ENCODE measurements at places on chromosomes 7 and 10. TPM values are rescaled to one million over a fixed set of nuclear protein-coding genes. Genes with fewer than 3 reads are reported as not detected.
A peak's percentile ranks its signal among the peaks of the same experiment; 100 is the strongest.

ASB13 gene
- total RNA-seq: 9.2 TPM

MAT1A gene
- total RNA-seq: 62.1 TPM

ABCA13 gene
- 2.0 TPM for total RNA-seq

ZNF804B gene
- total RNA-seq: not detected

GIMAP1 gene
- total RNA-seq: not detected

EPO gene
- total RNA-seq: 1.3 TPM

GRCh38 chr7:117126676-117127075 lies 173.4 kb downstream of the ST7 start:
- H3K4me3 ChIP-seq: no peak overlapping the region
- H3K27ac ChIP-seq: no peak overlapping the region
- no peaks in the 10 kb centered on the region for H3K4me1 ChIP-seq

DNA sequence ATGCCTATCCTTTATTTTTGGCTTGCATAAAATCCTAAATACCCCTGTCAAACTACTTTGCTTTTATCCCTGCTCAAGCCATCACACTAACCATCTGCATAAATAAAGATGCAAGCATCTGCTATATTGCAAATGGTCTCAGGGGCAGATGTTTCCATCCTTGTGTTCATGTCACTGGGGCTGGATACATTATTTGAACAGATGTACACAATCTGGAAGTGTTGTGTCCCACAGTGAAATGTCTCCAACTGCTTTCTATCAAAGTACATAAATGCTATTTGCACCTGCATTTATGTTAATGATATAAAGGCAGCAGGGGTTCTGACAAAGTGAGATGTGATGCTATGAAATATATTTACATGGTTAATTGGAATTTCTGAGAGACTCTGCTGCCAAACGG lies 163.1 kb downstream of the ZNF438 start:
- H3K27me3 ChIP-seq: no peaks in the 10 kb centered on the region
- no peaks in the 10 kb centered on the region for H3K36me3 ChIP-seq
- no peak for DNase-seq

DNA sequence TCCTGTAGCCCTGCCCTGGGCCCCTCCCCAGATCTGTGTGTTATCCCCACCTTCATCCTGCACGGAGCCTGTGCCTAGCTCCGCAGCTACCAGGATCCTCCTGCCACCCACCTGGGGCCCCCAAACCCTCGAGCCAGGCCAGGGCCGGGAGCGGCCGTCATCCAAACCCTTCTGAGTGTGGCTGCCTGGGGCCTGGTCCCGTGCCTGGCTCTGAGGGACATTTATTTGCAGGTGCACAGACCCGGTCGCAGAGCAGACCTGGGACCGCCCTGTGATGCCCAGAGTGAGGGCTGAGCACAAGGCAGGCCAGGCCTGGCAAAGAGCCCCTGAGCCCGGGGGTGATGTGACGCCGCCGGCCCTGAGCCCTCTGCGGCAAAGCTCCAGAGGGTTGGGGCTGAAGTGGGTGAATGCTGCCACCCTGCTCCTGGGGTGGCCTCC lies 27.4 kb upstream of the INPP5A start:
- no peak overlapping the region for H3K27ac ChIP-seq
- DNase-seq: no peak
- no peaks in the 10 kb centered on the region for H3K27me3 ChIP-seq
- H3K36me3 ChIP-seq: no peaks in the 10 kb centered on the region
- H3K4me1 ChIP-seq: peaks cover under 1% of the 10 kb centered on the region

DNA sequence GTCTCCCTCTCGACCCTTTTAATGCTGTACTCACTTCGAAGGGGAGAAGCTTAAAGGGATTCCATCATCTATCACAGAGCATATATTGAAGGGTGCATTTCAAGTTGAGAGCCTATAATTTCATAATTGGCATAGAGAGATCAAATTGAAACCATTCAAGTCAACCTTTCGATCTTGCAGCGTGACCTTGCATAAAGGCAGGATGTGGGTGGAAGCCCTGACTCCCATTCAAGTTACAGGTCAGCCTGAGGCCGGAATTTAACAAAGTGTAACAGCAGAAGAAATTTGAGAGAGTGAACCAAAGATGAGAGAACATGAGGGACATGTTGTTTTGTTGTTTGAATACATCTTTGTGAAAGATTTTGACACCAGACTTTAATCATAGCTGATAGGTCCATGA lies 195.3 kb upstream of the TPK1 start:
- DNase-seq: no peak
- H3K36me3 ChIP-seq: no peaks in the 10 kb centered on the region
- H3K27me3 ChIP-seq: no peaks in the 10 kb centered on the region
- no peak overlapping the region for H3K4me3 ChIP-seq
- H3K27ac ChIP-seq: no peak overlapping the region

- peak overlapping the region; percentile 93 for H3K27ac ChIP-seq
- H3K36me3 ChIP-seq: no peaks in the 10 kb centered on the region
- peak overlapping the region; percentile 99 for H3K4me3 ChIP-seq
- DNase-seq: peak; percentile 53
- H3K4me1 ChIP-seq: peaks cover 7% of the 10 kb centered on the region
- H3K27me3 ChIP-seq: no peaks in the 10 kb centered on the region
These were observed 634 bp downstream of the EZH2 start for GRCh38 chr7:148883266-148884048.

GRCh38 chr10:14843327-14843988 lies 5.4 kb downstream of the HSPA14 start:
- no peaks in the 10 kb centered on the region for H3K27me3 ChIP-seq
- no peak overlapping the region for H3K27ac ChIP-seq
- H3K36me3 ChIP-seq: no peaks in the 10 kb centered on the region
- no peak for DNase-seq
- no peaks in the 10 kb centered on the region for H3K4me1 ChIP-seq
- no peak overlapping the region for H3K4me3 ChIP-seq

- DNase-seq: peak; percentile 33
- no peak overlapping the region for H3K4me3 ChIP-seq
- H3K27me3 ChIP-seq: no peaks in the 10 kb centered on the region
- no peaks in the 10 kb centered on the region for H3K36me3 ChIP-seq
- no peaks in the 10 kb centered on the region for H3K4me1 ChIP-seq
These were observed 6.7 kb downstream of the CPEB3 start for GRCh38 chr10:92284112-92284704.

DNA sequence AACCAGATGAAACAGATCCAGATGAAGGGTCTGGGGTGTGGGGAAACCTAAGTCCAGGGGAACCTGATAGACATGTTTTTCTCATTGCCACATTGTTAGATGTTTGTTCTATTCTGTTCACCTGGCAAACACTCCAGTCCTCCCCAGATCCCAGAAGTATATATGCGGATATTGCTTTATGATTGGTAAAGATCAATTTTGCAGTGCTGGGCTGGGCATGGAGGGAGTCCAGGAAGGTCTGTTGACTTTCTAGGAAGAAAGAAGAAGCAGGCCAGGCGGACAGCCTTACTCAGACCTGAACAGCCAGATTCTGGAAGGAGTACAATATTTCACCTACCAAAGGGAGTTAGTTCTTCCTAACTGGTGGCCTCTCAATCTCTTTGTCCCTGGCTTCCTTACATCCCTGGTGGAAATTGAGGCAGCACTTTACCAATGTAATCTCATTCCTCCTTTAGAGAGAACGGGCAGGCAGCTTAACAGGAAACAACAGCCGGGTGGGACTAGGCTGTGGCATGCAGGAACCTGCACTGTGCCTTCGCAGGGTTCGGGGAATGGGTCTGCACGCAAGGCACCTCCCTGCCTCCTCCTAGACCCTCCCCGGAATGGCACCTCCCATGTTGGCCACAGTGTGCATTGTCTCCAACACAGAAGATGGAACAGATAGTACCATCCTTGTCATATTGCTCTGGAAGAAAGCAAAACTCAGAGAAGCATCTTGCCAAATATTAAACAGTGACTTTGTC lies 930 bp downstream of the GIMAP6 start:
- no peak overlapping the region for H3K4me3 ChIP-seq
- H3K4me1 ChIP-seq: no peaks in the 10 kb centered on the region
- no peak for DNase-seq
- H3K27me3 ChIP-seq: no peaks in the 10 kb centered on the region

DNA sequence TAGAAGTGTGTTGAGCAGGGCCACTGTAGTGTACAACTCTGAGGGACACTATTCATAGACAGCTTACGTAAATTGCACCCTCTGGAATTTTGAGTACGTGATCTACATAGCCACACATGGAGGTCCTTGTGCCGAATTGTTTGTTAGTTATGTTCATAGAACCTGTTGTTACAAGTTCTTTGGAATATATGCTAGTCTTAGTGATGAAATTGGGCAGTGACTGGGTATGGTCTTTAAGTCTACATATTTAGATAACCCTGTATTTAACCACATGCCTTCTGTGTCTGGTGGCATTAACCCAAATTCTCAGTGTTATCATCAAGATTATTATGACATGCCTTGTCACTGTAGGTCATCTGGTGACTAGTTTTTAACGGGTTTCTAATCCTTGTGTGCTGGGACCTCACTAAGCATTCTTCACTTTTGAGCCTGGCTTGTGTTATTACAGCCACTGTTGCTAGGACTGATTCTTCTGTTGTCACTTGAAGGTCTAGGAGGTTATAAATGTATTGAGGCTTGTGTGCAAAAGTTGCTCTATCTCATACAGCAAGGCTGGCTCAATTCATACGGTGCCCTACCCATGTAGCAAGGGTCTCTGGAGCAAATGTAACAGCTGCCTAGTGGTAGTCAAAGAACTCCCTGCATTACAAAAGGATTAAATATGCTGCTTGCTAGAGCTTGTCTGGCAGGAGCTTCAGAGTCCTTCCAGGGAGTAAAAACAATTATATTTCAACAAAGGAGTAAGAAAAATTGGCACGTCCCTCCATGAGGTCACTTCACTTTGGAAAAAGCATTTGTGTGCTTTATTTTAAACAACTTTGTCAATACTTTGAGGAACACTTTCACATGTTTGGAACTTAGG lies 65.4 kb downstream of the CDK14 start:
- no peaks in the 10 kb centered on the region for H3K27me3 ChIP-seq
- H3K27ac ChIP-seq: no peak overlapping the region
- H3K4me1 ChIP-seq: no peaks in the 10 kb centered on the region
- no peaks in the 10 kb centered on the region for H3K36me3 ChIP-seq
- H3K4me3 ChIP-seq: no peak overlapping the region

DNA sequence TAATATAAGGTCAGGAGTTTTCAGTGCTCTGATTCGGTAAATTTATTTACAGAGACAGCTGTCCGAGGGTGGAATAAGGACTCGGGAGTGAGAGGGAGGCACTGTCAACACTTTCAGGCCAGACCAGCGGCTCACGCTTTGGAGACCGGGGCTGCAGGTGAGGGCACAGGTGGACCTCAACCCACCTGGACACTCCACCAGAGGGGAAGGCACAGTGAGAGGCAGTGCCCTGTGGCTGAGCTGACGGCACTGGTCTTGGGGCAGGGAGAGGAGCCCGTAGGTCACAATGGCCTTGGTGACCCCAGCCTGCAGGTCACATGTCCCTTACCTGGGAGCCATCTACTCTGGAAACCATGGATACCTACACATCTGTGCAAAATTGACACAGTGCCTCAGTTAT lies 315.1 kb downstream of the ADARB2 start:
- H3K27me3 ChIP-seq: peaks cover 10% of the 10 kb centered on the region
- no peak overlapping the region for H3K4me3 ChIP-seq
- no peak for DNase-seq

- no peaks in the 10 kb centered on the region for H3K27me3 ChIP-seq
- H3K4me3 ChIP-seq: no peak overlapping the region
- no peak overlapping the region for H3K27ac ChIP-seq
- no peaks in the 10 kb centered on the region for H3K4me1 ChIP-seq
These were observed 103.2 kb downstream of the IPMK start for GRCh38 chr10:58164517-58164916.

DNA sequence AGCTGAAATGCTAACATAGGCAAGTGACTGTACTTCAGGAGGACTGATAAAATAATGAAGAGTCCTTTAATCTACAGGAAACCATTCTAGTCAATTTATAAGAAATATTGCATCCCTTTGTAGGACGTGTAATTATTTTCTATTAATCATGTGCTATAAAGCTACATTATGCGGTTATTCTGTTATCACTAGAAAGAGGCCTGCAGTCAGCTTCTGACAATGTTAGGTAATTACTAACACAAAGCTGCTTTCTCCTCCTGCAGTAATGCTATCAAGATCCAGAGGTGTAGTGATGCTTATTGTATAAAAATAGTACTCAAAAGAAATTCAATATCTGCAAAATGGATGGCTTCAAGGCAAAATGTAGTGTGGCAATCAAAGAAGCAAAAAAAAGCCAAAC lies 191.1 kb downstream of the SKAP2 start:
- H3K27ac ChIP-seq: no peak overlapping the region
- no peaks in the 10 kb centered on the region for H3K4me1 ChIP-seq
- no peaks in the 10 kb centered on the region for H3K36me3 ChIP-seq
- no peaks in the 10 kb centered on the region for H3K27me3 ChIP-seq
- no peak overlapping the region for H3K4me3 ChIP-seq

DNA sequence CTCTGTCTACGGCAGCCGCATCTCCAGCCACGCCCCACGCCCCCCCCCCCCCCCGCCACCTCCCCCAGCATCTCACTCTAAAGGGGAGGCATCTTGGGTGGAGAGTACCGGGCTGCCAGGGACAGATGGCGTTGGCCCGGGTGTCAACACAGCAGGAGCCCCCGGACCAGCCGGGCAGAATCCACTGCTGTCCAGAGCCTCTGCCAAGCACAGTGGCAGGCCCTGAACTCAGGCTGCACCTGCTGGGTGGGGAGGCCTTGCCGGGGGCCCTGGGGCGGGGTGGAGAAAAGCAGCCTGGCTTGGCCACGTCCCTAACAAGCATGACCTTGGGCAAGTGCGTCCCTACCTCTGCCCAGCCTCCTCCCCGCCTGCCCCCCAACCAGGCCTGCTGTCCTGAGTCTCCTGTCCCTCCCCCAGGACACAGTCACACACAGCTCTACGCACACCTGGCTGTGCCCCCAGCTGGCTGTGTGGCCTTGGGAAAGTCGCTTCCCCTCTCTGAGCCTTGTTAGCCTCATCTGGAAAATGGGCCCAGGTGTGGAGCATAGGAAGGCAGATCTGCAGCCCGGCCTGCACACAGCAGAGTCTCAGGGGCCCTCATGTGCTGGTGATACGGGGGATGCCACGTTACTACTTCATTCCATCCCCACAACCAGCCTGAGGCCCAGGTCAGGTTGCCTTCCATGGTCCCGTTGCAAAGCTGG lies 45.2 kb downstream of the MICALL2 start:
- no peak overlapping the region for H3K27ac ChIP-seq
- DNase-seq: no peak
- H3K4me1 ChIP-seq: no peaks in the 10 kb centered on the region
- H3K36me3 ChIP-seq: no peaks in the 10 kb centered on the region
- H3K4me3 ChIP-seq: no peak overlapping the region

GRCh38 chr7:75737856-75738603 lies 711 bp downstream of the HIP1 start:
- peaks cover 15% of the 10 kb centered on the region for H3K27me3 ChIP-seq
- no peaks in the 10 kb centered on the region for H3K36me3 ChIP-seq
- H3K4me3 ChIP-seq: peak overlapping the region; percentile 39
- peak; percentile 54 for DNase-seq
- no peak overlapping the region for H3K27ac ChIP-seq

- H3K36me3 ChIP-seq: no peaks in the 10 kb centered on the region
- peak; percentile 23 for DNase-seq
- peaks cover 13% of the 10 kb centered on the region for H3K27me3 ChIP-seq
- H3K4me3 ChIP-seq: no peak overlapping the region
- no peaks in the 10 kb centered on the region for H3K4me1 ChIP-seq
- no peak overlapping the region for H3K27ac ChIP-seq
These were observed 148.7 kb upstream of the MKI67 start for GRCh38 chr10:128274938-128275337.
